ENCODE measurements at places on chromosomes 11 and 22.
A peak's percentile ranks its signal among the peaks of the same experiment; 100 is the strongest.

GRCh38 chr11:44708009-44708408, 18.8 kb upstream of the TSPAN18 start:
- no peak for DNase-seq

GRCh38 chr11:57223601-57224000, 13.4 kb downstream of the APLNR start:
- DNase-seq, result no peak

DNA sequence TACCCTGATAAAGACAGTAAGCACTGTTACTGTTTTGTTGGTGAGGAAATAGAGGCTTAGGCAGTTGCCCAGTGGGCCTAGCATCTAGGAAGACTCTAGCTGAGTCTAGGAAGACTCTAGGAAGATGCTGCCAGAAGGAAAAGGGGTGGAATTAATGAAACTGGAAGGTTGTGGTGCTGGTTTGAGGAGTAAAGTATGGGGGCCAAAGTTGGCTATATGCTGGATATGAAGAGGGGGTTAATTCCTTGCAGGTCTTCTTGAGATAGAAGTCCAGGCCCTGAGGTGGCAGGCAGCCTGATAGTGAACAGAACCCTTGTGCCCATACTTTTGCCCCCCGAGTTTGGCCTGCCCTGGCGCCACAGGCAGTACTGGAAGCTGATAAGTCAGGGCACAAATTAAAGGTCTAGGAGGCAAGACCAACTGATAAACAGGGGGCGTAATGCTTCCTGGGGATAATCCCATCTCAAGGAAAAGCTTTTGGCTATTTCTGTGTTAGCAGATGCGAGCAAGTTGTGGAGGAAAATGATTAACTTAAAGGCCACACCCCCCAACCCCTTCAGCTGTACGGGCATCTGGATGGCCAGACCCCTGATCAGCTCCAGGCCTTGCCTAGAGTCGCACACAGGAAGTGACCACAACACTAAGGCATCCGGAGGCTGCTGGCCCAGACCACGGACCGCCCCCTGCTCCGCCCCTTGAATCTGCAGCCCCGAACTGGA, 3.1 kb downstream of the ILK start:
- peak; percentile 55 for DNase-seq

- DNase-seq, result no peak
These were observed 22.5 kb downstream of the PISD start for GRCh38 chr22:31639436-31640039.

DNA sequence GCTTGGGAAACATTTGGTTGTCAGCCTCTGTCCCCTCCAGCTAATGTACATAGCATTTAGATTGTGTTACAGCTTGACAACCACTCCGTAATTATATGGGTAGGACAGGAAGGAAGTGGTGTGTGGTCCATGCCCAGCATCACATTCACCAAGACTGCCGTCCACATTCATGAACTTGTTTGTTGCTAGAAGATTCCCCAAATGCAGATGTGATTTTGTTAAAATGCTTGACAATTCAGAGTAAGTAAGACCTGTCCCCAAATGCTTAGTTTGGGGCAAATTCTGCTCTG, 1482.7 kb downstream of the TBC1D22A start:
- no peak for DNase-seq

DNA sequence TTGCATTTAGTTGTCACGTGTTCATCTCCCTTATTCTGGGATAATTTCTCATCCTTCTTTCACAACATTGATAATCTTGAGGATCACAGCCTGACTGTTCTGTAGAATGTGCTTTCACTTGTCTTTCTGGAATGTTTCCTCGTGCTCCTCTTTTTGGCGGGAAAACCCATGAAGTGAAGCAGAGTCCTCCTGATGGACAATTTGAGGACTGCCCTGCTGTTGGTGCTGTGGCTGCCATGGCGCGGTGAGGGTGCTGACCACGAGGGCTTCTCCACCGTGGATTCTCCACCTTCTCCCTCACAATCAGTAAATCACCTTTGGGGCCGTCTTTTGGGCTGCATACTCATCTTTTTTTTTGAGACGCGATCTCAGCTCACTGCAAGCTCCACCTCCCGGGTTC, 946.9 kb downstream of the BRD1 start:
- no peak for DNase-seq

GRCh38 chr11:17471501-17471900, 5.1 kb downstream of the ABCC8 start:
- DNase-seq, result no peak

GRCh38 chr11:100010393-100010792, 676.7 kb upstream of the ARHGAP42 start:
- no peak for DNase-seq

DNA sequence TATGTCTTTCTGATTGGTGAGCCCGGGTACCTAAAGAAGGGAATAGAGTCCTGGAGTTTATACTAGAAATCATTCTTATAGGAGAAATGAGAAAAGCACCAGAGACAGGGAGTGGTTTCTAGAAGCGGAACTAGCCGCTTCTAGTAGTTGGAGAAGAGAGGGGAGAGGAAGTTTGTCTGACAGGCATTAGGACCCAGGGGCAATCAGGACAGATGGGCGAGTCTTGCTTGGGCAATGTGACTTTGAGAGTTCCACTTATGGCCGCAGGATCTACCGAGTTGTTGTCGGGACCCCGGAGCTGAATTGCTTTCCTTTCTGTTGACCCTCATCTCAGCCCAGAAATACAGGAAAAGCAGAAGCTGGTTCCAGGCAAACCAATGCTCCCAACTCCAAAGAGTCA, 596.8 kb upstream of the CNTN5 start:
- DNase-seq, result no peak

DNA sequence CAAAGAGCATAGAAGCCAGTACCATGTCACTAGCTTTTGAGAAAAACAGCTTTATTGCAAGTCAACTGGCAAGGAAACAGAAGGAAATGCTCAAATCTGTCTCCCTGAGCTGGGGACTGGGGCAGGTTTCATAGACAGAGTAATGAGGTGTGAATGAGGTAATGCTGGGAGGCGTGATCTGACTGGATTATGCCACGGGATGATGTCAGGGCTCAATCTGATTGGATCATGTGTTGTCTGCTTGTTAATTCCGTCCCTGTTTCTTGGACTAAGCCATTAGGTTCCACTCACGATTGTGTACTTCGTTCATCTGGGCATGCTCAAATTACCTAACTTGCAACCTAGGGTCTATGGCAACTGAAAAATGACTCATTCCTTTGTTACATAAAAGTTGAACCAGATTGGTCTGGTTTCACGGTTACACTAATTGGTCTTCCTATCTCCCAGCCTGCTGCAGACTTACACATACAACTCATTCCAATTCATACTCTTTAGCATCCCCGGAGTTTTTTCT, 20.2 kb upstream of the OR10A5 start:
- no peak for DNase-seq

GRCh38 chr11:17313349-17314231, 37.1 kb downstream of the NUCB2 start:
- no peak for DNase-seq

DNA sequence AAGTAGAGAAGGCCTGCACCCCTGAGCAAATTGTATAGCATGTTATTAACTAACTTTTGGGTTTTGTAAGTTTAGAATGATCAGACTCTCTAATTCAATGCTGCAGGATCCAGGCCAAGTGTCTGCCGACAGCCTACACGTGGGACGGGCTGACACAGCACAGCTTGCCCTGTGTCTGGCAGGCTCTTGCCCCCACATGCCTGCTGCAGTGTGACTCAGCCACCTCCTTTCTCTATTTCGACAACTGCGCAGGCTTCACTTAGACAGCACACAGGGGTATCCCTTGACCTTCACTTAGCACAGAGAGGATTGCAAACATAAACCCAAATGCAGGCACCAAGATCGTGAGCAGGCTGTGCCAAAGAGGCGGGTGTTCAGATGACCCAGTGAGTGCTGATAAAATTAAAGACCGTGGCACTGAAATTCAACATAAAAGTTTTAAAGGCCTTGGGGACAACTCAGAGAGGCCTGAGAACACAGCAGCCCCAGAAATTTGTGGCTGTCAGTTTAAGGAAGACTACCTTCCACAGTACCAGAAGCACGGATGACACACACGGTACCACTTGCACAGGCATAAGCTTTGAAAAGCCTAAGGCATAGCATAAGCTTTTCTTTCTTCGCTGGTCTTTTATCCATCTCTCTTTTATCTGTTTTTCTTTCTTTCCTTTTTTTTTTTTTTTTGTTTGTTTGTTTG, 37.8 kb downstream of the SCN3B start:
- no peak for DNase-seq

GRCh38 chr11:104151404-104152204, 12.3 kb downstream of the PDGFD start:
- no peak for DNase-seq

DNA sequence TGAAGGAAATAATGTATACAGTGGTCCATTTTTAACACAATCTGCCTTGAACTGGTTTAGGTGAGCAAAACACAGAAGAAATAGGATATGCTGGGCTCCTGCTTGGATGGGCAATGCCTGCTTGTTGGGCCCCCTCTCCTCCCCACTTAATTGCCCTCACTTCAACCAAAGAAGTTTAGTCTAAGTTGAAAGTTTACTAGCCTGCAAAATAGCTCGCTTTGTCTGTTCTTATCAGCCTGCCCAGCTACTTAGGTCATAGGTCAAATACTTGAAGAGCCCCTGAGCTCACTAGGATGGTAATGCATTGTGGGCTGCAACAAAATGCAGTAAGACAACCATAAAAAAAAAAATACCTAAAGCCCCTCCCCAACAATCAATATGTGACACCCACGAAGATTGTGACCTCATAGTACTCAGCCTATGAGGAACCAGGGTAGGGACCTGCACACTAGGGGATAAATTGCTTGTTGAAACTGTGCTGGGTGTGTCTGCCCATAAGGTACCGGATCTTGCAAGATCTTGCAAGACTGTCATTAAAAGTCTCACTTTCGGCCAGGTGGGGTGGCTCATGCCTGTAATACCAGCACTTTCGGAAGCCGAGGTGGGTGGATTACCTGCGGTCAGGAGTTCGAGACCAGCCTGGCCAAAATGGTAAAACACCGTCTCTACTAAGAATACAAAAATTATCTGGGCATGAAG, 10.9 kb downstream of the DRICH1 start:
- no peak for DNase-seq

- DNase-seq, result no peak
These were observed 34.4 kb upstream of the CD82 start for GRCh38 chr11:44531116-44531504.

GRCh38 chr11:130418210-130418609, 10.2 kb downstream of the ADAMTS8 start:
- no peak for DNase-seq

GRCh38 chr11:79201677-79202347, 239.0 kb downstream of the TENM4 start:
- DNase-seq, result no peak

DNA sequence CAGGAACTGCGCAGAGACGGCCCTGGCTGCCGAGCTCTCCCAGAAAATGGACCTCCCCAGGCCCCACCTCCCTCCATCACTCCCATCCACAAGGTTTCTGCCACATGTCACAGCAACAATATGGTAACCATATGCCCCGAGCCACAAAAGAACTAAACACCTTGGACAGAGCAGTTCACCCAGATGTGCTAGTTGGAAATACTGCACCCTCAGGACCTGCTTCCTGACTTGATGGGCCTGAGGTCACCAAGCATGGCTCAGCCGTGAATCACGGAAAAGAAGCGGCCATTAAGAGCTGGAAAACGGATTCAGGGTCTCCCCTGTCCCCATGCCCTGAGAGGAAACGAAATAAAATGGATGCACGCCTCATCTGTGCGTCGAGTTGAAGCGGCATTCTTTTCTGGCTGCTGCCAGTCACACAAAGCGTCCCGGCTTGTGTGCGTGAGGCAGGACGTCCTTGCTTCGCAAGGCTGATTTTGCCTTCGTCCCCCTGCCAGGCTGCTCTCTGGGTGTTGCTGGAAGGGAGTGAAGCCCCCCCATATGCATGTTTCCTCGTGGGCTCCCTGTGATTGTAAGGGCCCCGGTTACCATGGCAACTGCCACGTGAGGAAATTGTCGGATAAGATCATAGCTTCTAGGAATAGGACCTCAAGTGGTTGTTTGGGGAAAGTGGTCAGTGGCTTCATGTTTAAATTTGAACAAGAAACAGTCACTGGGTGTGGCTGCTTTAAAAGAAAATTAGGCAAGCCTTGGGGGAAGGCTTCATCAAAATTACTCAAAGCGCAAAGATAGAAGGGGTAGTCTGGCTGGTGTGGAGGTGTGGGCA, 51.7 kb downstream of the FLI1 start:
- DNase-seq, result no peak

- DNase-seq, result no peak
These were observed 8.5 kb downstream of the SWAP70 start for GRCh38 chr11:9672288-9672916.

DNA sequence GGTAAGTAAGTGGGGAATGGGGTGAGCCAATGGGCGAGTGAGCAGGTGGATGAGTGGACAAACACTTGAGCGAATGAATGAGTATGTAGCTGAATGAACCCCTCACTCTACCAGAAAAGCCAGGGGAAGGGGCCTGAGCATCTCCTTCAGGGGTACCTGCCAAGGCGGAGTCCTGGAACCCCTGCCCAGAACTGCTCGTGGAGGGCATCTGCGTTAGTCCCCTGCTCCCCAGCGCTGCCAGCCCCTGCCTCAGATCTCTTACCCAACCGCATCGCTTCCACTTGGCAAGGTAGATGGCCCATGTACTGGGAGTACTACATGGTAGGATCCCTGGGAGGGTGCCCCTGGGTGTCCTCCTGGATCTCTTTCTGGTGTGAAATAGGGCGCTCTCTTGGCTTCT, 7.4 kb upstream of the ANO1 start:
- no peak for DNase-seq

- DNase-seq, result no peak
These were observed 13.2 kb upstream of the TMEM218 start for GRCh38 chr11:125124618-125124992.

DNA sequence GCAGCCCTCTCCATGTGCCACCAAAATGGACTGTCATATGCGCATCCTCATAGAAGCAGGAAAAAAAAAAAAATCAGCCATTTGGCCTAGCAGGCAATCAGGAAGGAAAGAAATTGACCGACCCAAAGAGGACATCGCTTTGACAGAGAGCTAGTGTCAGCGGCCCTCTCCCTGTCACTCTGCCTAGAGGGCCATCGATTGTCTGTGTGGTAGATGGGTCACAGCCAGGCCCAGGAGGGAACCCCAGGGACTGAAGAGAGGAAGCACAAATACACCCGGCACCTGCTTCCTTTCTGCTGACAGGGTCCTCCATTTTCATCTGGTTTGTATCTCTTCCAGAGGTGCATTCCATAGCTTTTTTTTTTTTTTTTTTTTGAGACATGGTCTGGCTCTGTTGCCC, 21.8 kb downstream of the VPS37C start:
- DNase-seq, result no peak

GRCh38 chr11:117946156-117946841, 17.1 kb upstream of the TMPRSS13 start:
- no peak for DNase-seq

GRCh38 chr11:77187776-77188632, 60.0 kb downstream of the MYO7A start:
- DNase-seq, result peak; percentile 57

DNA sequence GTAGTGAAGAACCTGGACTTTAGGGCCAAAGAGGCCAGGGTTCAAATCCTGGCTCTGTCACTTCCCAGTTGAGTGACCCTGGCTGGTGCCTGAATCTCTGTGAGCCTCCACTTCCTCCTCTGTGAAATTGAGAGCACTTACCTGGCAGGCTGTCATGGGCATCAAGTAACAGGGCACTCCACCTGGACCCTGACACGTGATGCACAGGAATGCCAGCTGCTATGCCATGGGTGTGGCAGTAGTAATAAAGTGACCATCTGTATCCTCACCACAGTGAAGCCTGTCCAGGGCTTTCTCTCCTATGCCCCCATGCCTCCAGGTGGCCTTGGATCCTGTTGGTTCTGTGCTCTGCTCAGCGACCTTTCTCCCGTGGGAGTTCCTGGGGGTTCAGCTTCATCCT, 29.8 kb upstream of the PPP6R3 start:
- no peak for DNase-seq

- DNase-seq, result no peak
These were observed 59.0 kb downstream of the MYH9 start for GRCh38 chr22:36328635-36329253.

- DNase-seq, result no peak
These were observed at the start of gene SLC1A2 for GRCh38 chr11:35419184-35419829. SLC1A2 (minus strand) TSS chr11:35419558; CDS start chr11:35418966, 592 bp downstream.
